Fibroblast of lung (primary cell): ENCODE measurements at places on chromosomes 7 and 10. TPM values are rescaled to one million over a fixed set of nuclear protein-coding genes. Genes with fewer than 3 reads are reported as not detected.

The CACUL1 gene
- total RNA-seq = 21.3 and 25.3 TPM in 2 replicates

The TRIM50 gene
- not detected in 2 replicates for total RNA-seq

The SUN3 gene
- total RNA-seq = not detected in 2 replicates

The DRGX gene
- not detected in 2 replicates for total RNA-seq

The GSTO2 gene
- 2.1 and 3.1 TPM in 2 replicates for total RNA-seq

The POLR2J gene
- total RNA-seq = 27.0 and 37.2 TPM in 2 replicates

The HOXA1 gene
- total RNA-seq = 0.50 and 0.51 TPM in 2 replicates
